CD8-positive, alpha-beta memory T cell (primary cell): ENCODE measurements at places on chromosomes 12 and 14. TPM values are rescaled to one million over a fixed set of nuclear protein-coding genes. Genes with fewer than 3 reads are reported as not detected.

Gene RHEBL1
- 8.0 TPM for polyA plus RNA-seq

Gene CLEC7A
- not detected for polyA plus RNA-seq

DNA sequence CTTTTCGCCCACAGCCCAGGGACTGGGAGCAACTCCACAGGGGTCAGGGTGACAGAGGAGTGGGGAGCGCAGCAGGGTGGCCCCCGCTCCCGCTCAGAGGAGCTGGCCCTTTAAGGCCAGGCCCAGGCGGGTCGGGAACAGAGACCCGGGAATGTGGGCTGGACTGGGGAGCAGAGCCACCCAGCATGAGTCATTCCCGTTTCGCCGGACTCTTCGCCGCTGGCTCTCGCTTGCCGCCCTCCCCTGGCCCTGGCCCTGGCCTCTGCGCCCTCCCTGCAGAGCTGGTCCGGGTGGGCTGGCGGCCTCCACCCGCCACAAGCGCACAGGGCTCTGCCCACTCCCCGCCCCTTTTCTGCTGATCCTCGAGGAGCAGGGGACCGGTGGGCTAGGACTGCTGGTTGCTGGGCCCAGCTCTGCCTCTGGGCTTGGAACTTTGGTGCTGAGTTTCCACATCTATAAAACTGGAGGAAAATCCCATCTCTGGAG lies 92.8 kb downstream of the NINJ2 start:
- DNase-seq = no peak
- peak overlapping the region; percentile 65 for H3K4me3 ChIP-seq
- no peaks in the 10 kb centered on the region for H3K36me3 ChIP-seq

- no peak for DNase-seq
- no peak overlapping the region for H3K27ac ChIP-seq
- H3K36me3 ChIP-seq = no peaks in the 10 kb centered on the region
- no peaks in the 10 kb centered on the region for H3K27me3 ChIP-seq
- H3K4me3 ChIP-seq = no peak overlapping the region
These were observed 26.7 kb downstream of the SLC35E3 start for GRCh38 chr12:68772714-68773113.

- H3K36me3 ChIP-seq = no peaks in the 10 kb centered on the region
- no peak overlapping the region for H3K27ac ChIP-seq
- no peak for DNase-seq
- no peaks in the 10 kb centered on the region for H3K27me3 ChIP-seq
- no peak overlapping the region for H3K4me3 ChIP-seq
These were observed 3.8 kb upstream of the KRT85 start for GRCh38 chr12:52370926-52371608.

- H3K4me1 ChIP-seq = no peaks in the 10 kb centered on the region
- H3K27me3 ChIP-seq = no peaks in the 10 kb centered on the region
- no peak overlapping the region for H3K4me3 ChIP-seq
- H3K36me3 ChIP-seq = no peaks in the 10 kb centered on the region
- H3K27ac ChIP-seq = no peak overlapping the region
- no peak for DNase-seq
These were observed 190.4 kb downstream of the PPM1H start for GRCh38 chr12:62744551-62744950.
